ENCODE measurements at places on chromosomes 2 and 18. TPM values are rescaled to one million over a fixed set of nuclear protein-coding genes. Genes with fewer than 3 reads are reported as not detected.

The ERICH2 gene
- 1.1 TPM for polyA plus RNA-seq

DNA sequence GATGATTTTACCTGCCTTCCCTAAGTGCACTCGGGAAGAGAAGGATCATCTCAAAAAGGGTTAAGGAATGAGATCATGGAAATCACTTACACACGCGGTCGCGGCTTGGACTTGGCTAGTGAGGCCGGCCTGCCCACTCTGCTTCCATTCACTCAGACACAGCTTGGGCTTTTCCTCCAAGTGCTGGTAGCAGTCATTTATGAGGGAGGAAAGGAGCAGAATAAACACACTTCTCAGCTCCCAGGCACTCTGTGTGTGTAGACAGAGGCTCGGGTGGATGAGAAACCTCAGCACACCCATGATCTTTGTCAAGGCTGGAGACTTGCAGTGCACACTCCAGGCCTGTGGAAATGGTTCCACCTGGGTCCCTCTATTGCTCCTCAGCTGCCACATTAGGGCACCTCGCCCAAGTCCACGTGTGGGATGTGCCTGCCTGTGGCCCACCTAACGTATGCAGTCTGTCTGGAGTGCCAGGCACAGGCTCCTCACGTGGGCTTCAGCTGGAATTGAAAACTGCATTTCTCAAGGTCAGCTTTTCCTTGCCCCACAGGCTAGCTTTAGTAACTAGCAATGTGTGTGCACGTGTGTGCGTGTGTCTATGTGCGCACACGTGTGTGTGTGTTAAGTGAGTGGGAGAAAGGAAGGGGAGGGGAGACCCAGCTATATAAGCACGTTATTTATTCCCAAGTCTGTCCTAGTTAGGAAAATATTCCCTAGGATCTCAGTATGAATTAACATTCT is 288.4 kb downstream of the SOX11 start:
- peak; percentile 51 for DNase-seq

DNA sequence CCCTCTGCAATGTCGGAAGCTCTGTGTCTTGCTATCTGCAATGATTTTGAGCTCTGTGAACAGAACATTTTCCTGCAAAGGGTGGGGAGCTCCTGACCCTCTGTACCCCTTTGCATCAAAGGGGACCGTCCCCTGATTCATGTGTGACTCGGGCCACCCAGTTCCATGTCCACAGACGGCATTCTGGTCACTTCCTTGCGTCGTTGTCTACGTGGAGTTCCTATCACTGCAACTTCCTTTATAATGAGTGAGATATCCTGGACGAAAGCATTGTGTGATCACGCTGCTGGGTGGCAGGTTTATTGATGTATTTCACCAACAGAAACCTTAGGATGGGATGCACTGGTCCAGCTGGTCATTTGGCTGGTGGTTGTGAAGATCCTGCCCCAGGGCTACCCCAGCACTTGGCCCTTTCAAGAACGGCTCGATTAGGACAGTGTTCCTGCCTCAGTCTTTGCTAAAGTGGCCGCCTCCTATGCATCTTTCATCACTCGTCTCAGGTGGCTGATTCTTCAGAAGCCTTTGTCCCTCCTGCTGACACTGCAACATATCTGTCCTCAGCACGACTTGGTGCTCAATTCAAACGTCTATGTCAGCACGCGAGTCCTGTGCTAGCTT is 202.7 kb downstream of the ACKR3 start:
- no peak for DNase-seq

The C2orf72 gene
- 14.1 TPM for polyA plus RNA-seq

- DNase-seq = no peak
Measured at GRCh38 chr2:205564346-205565141, 117.8 kb upstream of the NRP2 start.

The RFX8 gene
- polyA plus RNA-seq = not detected

The WNT10A gene
- 0.58 TPM for polyA plus RNA-seq

- DNase-seq = no peak
Measured at GRCh38 chr2:59866436-59866835, 687.0 kb downstream of the BCL11A start.

The STPG4 gene
- polyA plus RNA-seq = not detected

- no peak for DNase-seq
Measured at GRCh38 chr2:229237270-229237669, 33.8 kb downstream of the PID1 start.

DNA sequence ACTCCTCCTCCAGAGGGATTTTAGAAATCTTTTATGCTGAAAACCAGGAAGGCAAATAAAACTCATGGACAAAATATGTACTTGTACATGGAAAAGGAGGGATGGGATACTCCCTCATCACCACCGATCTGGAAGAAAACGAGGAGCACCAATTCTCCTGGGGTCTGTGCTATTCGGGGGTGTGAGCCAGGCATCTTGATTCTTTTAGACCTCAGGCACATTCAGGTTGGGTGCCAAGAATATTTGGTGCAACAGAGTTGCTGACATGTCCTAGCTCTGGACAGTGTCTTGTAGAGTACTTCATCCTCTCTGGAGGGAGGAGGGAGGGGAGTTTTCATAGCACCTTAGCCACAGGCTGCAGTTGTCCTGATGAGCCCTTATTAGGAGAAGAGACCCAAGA is 163.0 kb downstream of the PRKCE start:
- DNase-seq = no peak

The AGXT gene
- polyA plus RNA-seq = 1.1 TPM

DNA sequence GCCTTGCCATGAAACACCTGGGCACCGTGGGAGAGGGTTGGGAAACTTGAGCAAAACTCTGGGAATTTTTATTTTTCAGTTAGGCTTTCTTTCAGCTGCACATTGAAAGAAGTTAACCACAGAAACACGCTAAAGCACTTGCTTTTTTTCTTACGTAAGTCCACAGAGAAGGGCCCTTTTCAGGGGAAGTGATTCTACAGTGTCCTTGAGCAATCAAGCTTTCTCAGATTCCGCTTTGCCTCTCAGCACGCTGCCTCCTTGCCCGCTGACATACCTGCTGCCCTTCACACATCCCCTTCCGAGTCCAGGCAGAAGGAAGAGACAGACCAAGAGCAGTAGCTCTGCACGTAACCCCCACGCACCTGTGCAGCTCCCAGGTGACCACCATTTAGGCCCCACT is 135.5 kb upstream of the MYT1L start:
- no peak for DNase-seq

DNA sequence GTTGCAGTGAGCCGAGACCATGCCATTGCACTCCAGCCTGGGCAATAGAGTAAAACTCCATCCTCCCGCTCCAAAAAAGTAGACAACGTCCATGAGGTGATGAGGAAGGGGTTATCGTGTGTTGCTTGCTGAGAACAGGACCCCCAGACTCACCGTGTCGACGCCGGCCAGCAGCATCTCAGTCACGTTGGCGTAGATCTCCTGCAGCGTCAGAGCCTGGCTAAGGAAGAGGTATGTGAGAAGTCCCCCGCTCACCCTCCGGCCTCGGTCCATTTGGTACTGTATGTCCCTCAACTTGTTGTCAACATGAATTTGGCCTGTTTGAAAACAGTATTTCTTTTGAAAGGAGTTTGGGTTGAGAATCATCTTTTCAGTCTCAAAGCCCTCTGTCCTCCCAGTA is 20.9 kb downstream of the CYP27C1 start:
- DNase-seq = no peak

The CKAP2L gene
- 11.8 TPM for polyA plus RNA-seq

DNA sequence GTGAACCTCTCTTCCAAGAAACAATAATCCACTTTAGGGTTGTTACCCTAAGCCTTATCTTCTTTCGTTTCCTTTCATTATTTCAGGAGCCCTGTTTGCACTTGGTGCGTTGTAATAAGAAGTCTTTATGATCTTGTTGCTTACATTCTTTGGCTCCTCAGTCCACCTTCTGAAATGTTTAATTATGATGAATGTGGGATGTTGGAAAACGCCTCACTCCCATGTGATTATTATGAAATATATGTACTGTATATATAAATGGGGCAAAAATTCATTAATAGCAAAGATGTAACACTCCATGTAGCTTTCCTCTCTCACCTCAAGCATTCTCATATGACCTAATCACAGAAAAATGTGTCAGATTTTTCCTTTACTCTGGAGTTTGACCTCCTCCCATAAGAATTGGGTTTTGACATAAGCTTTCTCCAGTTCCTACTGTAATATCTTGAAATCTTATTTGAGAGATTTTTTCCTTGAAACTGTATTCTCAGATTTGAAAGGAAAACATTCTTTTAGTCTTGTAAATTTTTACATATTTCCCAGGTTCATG is 397.2 kb upstream of the FANCL start:
- DNase-seq = no peak

DNA sequence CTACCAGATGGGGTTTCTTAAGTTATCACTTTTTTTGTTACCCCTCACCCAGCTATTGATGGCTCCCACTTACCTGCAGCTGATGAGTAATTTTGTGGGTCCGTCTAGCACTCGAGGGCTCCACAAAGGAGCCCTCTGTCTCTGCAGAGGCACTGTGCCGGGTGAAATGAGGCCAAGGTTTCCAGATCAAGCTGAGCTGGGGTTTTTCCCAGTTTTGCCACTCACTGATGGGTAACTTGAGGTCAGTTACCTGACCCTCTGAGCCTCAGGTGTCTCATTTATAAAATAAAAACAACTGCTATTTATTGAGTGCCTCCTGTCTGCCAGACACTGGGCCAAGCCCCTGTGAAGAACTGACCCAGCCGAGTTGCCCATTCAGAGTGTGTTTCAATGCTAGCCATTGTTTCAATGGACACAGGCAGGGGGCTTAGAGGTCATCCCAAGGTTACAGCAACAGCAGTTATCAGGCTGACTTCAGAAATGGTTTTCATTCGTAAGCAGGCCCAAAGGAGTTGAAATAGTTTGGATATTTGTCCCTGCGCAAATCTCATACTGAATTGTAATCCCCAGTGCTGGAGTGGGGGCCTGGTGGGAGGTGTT is 192.9 kb downstream of the NCK2 start:
- no peak for DNase-seq

The YIPF4 gene
- polyA plus RNA-seq = 15.4 TPM

The EIF2AK3 gene
- polyA plus RNA-seq = 7.2 TPM

- no peak for DNase-seq
Measured at GRCh38 chr18:51150113-51150700, 47.3 kb downstream of the MEX3C start.

GRCh38 chr2:129728035-129728972 is 251.2 kb upstream of the RAB6C start:
- no peak for DNase-seq

The IHH gene
- not detected for polyA plus RNA-seq

DNA sequence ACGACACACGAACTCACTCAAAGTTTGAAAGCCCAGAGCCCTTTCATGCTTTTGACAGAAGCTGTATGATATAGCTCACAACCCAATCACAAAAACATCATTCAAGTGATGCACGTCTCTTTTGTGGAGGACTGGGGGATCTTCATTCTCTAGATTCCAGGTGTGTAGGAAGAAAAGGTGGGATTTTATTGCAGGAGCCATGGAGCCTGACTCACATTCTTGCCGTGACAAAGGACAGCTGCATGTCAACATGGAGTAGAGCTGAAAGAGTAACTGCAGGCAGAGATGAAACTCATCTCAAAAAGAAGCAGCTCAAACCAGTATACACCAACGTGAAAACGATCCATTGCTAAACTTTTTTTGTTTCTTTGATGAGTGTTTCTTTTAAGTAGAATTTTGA is 50.9 kb upstream of the PDE1A start:
- DNase-seq = no peak

DNA sequence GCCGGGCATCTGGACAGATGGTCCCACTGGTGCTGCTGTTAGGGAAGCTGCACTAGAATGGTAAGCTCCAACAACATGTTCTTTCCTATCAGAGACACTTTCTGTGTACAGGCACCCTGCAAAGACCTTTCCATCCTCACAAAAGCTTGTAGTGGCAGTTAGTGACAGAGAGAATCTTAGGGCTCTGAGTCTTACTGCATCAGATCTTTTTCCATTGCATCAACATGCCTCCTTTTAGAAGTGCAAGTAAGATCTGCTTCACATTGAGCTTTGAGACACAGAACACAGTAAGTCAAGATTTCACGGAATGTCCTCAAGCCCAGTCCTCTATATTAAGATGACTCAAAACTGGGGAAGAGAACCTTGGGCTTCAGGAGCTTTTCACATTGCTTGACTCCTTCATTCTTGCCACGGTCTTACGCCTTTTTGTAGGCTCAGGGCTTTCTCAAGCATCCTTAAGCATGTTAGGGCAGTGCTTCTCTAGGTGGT is 52.6 kb downstream of the ARL4C start:
- DNase-seq = no peak

- DNase-seq = peak; percentile 80
Measured at GRCh38 chr2:209441541-209441940, 17.7 kb downstream of the MAP2 start.

- no peak for DNase-seq
Measured at GRCh38 chr18:37769826-37770225, 204.2 kb upstream of the CELF4 start.

GRCh38 chr2:240567137-240567871 is 980 bp upstream of the RNPEPL1 start:
- DNase-seq = no peak

DNA sequence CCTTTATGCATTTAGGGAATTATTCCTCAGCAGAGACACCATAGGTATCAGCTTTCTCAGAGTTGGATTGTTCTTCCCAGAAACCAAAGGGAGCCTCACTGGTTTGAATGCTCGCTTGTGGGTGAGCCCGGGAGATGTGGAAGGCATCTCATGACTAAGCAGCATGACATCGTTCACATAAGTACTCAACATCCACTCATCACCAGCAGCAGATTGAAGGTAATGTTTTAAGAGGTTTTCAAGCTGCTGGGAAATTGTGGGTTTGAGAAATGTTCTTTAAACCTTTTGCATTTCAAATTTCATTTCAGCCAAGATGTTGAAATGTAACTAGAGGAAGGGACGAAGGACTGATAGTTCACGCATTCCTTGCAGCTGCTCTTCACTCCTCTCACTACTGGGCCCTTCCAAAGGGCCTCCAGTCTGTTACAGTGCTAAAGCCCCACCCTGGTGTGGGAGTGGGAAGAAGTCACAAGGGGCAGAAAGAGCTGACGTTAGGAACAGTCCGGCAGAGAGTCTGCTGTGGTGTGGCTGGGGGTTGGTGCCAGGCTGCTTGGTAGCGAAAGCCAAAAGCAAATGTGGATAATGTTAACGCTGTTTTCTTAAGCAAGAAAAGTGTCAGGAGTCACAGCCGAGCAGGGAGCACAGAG is 324.5 kb upstream of the EPHA4 start:
- no peak for DNase-seq

GRCh38 chr18:71554686-71555085 is 989.5 kb downstream of the CBLN2 start:
- no peak for DNase-seq

GRCh38 chr2:28624793-28625701 is 126.6 kb upstream of the PPP1CB start:
- no peak for DNase-seq

GRCh38 chr2:200127848-200128247 is 172.5 kb downstream of the MAIP1 start:
- no peak for DNase-seq

DNA sequence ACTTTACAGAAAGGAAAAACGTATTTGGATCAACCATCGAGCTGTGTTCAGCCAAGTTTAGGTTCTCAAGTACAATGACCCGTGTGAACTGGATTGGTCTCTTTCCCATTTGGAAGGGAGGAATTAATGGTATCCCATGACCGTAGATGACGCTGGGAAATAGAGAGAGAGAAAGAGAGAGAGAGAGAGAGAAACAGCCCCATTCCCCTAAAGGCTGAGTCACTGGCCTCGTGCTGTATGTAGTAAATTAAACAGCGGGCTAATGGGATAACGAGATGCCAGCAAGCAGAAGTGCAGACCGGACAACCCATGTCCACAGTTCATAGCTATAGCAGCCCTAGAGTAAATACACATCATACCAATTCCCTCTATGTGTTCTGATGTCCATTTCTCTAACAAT is 99.6 kb downstream of the BCL11A start:
- DNase-seq = no peak

GRCh38 chr2:50854381-50854780 is 177.6 kb downstream of the NRXN1 start:
- no peak for DNase-seq

The LYPD6B gene
- polyA plus RNA-seq = 0.22 TPM
